ENCODE measurements at places on chromosomes 5 and 9.

DNA sequence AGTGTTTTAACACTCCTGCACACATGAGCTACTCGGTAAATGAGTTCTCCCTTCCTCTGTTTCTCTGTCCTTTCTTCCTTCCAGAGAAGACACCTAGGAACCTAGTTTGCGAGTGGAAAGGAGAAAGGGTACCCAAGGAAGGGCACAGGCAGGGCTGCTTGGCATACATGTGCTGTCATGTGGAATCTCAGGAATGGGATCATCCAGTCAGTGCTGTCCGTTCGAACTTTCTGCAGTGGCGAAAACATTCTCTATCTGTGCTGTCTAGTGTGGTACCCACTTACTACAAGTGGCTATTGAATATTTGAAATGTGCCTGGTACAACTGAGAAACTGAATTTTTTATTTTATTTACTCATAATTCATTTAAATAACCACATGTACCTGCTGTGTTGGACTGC is 28.0 kb downstream of the NLN start:
- DNase-seq, result no peak

DNA sequence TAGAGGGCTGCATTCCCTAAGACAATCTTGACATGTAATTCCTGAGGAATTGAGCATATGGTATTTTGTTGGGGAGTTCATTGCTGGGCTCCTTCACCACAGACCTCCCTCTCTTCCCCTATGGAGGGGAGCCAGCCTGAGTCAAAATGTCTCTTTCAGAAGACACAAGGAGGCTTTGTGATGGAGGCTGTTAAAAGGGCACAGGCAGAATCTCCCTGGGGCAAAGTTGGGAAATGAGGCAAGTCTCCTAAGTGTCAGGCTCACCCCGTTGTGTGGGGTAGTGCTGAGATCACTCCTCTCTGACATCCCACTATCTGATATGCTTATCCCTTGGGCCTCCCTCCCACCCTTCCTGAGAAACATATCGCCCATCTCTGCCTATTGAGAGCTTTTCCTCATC is 30.6 kb downstream of the GFRA3 start:
- DNase-seq, result peak; percentile 7

- no peak for DNase-seq
Measured at GRCh38 chr5:14236757-14237156, 93.6 kb downstream of the TRIO start.

DNA sequence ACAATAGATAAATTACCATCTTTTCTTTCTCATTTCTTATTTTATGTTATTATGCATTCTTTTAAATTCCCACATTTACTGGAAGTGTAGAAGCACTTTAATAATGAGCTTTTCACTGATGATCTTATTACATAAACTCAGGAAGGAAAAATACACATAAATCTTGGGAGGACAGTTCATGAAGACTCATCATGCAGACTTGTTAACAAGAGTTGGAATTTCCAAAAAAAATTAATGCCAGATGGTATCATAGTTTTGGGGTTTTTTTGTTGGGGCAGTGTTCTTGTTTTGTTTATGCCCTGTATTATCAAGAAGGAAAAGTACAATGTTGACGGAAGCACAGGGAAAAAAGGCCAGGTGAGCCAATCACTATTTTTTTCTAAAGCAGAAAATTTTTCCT is 35.1 kb downstream of the CEMIP2 start:
- peak; percentile 78 for DNase-seq

DNA sequence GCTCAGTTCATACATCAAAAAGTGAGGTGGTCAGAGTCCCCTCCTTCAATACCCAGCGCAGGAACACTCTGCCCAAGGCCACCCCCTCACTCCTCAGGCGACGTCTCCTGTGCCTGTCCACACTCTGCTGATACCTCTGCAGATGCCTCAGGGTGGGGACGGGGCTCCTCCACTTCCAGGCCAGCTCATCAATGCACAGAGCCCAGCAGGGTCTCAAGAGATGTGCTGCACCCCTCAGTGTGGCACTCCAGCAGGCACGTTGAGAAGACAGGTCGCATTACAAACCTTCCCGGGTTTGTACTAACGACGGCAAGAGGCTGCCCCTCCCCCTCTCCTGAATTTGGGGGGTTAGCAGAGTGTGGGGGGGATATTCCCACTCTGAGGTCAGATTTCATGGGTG is 128.5 kb downstream of the ZNF354C start:
- DNase-seq, result no peak

- DNase-seq, result no peak
Measured at GRCh38 chr5:122252319-122252718, 59.7 kb upstream of the SNCAIP start.

GRCh38 chr9:86303316-86303975 is 21.1 kb upstream of the ISCA1 start:
- no peak for DNase-seq

DNA sequence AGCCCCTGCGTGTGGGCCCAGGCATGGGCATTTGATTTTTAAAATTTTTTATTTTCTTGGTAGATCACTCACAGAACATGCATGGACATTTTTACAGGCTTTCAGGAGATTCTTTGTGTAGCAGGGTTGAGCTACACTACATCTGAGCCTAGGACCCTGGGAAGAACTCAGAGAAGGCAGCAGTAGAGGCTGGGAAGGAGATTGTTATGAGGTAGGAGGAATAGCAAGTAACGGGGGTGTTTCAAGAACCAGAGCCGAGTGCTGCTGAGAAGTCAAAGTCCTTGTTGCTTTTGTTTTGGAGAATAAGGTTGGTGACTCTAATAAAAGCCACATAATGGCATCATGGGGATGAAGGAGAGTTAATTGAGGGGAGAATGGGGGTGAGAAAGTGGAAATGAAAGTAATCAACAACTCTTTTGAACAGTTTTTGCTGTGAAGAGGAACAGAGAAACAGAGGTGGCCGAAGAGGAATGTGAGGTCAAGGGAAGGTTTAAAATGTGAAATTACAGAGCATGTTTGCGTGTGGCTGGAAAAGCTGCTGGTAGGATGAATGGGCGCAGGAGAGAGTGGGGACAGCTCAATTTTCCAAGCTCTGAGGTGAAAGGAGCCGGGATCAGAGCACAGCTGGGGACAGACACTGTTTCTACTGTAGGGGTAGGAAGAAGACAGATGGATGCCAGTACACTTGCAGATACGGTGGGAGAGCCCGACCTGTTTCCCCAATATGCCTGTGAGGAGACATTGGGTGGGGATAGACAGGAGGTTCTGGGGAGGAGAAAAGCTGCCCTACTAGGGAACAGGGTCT is 4.7 kb upstream of the PDLIM7 start:
- DNase-seq, result no peak

Measured in AG10803 (cell line).